ENCODE measurements at places on chromosomes 7 and 10.
A peak's percentile ranks its signal among the peaks of the same experiment; 100 is the strongest.

GRCh38 chr7:85102813-85103350 lies 84.0 kb downstream of the SEMA3D start:
- no peak for DNase-seq

- DNase-seq: peak; percentile 92
Measured at GRCh38 chr10:93465806-93466675, 16.1 kb downstream of the MYOF start.

- peak; percentile 26 for DNase-seq
Measured at GRCh38 chr7:127844707-127845331, 186.4 kb downstream of the LRRC4 start.

DNA sequence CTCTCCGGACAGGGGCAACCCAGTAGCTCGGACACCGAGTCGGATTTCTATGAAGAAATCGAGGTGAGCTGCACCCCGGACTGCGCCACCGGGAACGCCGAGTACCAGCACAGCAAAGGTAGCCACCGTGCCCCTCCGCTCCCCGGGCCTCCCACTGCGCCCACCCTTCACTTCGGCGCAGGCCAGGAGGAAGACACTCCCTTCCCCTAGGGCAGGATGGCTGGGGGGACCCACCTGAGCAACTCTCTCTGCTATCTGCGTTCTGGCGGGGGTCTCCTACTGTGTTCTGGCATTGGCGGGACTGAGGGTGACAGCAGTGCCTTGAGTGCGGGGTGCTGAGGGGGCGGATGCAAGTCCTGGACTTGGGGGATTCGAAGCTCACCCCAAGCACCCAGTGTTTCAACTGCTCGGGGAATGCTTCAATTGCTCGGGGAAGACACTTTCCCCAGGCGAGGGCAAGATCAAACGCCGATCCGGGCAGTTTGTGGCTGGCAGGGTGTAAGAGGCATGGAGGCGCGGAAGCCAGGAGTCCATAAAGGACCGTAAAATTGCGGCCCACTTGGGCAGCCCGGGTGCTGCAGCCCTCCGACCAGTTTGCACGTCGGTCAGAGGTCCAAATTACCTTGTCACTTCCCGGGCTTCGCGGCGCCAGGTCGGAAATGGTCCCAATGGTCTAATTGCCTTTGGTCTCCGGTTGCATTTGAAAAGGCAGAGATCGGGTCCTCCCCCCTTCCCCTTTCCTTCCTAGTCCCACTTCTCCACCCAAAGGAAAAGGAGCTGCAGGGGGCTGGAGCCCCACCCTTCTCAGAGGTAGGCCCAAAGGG lies 950 bp downstream of the EVX1 start:
- no peak for DNase-seq

DNA sequence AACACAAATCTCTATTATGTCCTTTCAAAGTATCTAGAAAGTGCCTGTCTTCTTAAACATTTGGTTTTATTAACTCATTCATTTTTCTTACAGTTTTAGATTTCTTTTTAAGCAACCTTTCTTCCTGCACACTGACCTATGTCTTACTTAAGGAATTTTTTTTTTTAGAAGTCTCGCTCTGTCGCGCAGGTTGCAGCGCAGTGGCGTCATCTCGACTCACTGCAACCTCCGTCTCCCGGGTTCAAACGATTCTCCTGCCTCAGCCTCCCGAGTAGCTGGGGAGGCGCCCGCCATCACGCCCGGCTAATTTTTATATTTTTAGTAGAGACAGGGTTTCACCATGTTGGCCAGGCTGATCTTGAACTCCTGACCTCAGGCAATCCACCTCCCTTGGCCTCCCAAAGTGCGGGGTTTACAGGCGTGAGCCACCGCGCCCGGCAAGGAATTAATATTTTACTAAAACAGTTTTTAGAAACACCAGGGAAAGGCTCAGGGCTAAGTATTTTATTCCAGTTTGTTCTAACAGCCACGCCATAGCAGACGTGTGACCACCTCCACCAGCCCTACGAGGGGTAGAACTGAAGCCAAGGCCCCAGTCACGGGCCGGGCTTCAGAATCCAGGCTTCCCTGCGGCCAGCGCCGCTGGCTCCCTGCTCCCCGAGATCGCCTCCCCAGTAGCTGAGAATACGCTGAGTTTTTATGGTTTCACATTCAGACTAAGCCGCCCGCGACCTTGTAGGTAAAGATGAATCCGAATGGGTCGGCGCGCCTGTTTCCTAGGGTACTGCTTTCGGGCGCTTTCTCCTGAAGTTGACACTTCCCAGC lies 941 bp upstream of the LUC7L2 start:
- no peak for DNase-seq

DNA sequence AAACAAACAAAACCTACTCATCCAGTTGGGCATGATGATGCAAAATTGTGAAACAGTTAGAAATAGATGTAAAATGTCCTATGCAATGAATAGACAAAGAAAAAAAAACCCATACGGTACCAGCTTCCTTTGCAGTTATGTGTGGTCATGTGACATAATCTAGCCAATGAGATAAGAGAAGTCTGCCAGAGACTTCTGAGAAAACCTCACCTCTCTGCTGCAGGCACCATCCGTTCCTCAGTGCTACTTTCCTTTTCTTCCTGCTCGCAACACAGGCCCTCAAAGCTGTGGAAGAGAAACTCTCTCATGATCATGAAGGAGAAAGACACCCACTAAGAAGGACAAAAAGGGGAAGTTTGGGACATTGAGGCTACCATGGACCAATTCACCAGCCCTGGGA lies 76.8 kb upstream of the CARD11 start:
- no peak for DNase-seq

DNA sequence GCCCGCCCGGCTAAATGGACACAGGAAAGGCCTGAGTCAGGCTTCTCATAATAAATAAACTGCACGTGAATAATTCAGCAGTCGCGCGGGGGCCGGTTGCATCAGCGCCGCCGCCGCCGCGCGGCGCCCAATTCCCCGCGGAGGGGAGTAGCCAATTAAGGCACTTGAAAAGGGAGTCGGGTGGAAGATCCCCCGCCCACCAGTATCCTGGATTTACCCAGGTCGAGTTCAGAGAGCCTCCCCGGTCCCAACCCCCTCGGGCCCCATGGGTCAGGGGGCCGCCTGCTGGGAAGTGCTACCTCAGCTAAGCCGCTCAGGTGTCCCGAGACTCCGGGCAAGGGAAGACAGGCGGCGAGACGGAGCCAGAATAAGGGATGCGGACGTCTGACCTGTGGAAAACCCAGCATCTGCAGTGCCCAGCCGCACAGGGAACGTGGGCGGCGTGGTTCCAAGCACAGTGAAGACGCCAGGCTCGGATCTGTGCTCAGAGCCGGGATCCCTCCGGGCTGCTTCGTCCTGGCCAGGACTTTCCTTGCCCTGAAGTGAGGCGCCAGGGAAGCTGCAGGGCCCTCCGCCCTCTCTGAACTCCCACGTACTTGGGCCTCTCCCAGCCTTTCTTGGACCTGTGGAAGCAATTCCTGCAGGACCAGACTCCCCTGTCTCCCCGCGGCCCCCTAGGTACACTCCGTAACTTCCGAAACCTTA lies 7.3 kb upstream of the LBX1 start:
- no peak for DNase-seq

- no peak for DNase-seq
Measured at GRCh38 chr7:142867398-142868187, 12.7 kb downstream of the EPHB6 start.

- no peak for DNase-seq
Measured at GRCh38 chr7:129615018-129615417, 3.5 kb downstream of the NRF1 start.

GRCh38 chr7:115749924-115750323 lies 280.6 kb downstream of the TFEC start:
- DNase-seq: no peak

GRCh38 chr7:155533827-155534690 lies 12.3 kb downstream of the CNPY1 start:
- DNase-seq: no peak

- peak; percentile 69 for DNase-seq
Measured at GRCh38 chr7:25250386-25250785, 22.1 kb upstream of the NPVF start.

DNA sequence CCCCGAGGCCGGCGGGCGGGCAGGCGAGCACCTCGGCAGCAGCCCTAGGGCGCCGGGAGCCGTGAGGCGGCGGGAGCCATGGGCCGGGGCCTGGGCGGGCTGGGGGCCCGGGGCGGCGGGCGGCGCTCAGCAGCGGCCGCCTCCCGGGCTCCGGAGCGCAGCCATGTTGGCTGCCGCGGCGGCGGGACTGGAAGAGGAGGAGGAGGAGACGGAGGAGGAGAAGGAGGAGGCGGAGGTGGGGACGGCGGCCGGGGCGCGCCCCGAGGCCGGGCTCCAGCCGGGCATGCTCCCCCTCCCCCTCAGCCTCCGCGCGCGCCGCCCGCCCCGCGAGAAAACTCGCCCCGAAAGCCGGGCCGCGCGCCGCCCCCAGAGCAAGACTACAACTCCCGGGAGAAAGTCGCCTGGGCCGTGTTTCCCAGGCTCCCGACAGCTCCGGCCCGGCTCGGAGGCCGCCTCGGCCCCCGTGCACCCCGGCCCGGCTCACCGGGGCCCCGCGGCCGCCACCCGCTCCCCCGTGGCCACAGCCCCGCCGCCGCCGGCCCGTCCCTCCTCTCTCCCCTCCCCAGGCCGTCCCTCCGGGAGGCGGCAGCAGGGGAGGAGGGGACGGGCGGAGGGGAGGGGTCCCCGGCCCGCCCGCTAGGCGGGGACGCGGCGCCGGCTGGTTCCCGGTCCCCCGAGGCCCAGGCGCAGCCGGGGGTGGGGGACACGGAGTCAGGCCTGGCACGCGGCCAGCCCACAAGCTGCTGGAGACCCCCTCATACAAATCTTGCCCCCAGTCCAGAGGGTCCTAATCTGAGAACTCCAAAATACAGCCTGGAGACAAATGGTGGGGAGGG lies at the start of gene DLG5:
Gene DLG5 (minus strand): TSS at position 190 of the 836 bp plus-strand sequence. CDS start 235 bp downstream, outside the sequence.
- DNase-seq: no peak

GRCh38 chr10:116737627-116738327 lies 4.6 kb downstream of the HSPA12A start:
- no peak for DNase-seq

- DNase-seq: peak; percentile 57
Measured at GRCh38 chr7:96084881-96085553, 236.9 kb downstream of the SLC25A13 start.

DNA sequence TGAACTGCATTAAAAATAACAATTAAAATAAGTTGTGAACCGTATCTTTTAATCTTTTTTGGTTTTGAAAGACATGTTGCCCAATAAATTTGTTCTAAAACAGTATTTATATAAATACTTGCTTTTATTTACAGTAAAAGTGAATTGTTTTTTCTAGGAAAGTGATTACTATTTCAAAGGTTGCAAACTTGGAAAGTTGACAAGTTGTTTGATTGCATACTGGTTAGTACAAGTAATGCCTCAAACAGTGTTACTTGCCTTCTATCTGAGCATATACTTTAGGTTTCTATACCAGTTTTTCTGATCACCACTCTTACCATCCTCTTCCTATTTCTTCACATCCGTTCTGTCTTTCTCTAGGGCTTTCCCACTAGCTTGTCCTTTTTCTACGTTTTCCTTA lies 212.6 kb downstream of the FOXP2 start:
- DNase-seq: no peak

GRCh38 chr10:19817231-19817933 lies 1.1 kb downstream of the PLXDC2 start:
- DNase-seq: no peak

DNA sequence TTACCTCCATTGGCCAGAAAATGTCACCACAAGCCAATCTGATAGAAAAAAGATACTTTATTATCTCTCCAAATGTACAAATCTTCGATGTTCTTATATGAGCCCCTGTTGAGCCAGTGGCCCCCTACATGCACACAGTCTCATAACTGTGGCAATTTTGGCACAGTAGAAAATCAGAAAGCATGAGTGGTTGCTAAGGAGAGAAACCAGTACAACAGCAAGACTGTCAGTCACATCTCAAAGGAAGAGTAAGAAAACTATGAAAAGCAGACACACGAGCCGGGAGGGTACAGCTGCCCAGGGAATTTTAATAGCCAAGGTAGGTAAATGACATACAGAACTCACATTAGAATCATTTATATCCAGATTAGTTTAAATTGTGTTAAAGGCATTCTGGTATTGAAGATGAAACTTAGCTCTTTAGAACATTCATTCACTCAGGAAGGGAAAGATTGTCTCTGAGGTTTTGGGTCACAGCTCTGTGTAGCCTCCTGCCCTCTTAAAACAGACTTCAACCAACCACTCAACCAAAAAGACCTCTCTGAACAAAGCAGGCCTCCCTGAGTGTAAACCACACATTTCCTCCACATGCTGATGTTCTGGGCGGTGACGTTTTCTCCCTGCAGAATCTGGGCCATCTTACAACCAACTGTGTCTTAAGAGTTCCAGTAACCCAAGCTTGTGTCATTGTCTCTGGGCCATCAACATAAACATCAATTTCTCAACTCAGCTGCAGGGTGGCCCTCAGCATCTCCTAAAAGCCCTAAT lies 80.8 kb upstream of the ADAM12 start:
- no peak for DNase-seq

DNA sequence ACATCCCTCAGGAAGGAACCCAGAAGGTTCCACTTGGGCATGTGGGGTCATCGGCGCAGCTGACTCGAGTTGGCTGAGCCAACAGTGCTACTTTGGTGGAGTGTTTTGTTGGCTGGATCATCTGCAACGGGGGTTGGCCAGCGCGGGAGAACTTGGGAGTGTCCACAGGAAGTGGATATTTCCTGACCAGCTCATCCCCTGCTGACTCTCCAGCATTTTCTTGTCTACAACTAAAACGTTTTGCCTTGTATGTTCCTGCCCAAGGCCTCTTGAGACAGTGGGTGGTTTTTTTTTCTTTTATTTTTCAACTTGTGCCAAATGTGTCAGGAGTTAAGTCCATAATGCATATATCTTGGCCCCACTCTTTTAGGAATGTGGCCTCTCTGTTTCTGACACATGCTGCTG lies 208.6 kb downstream of the ZNF365 start:
- no peak for DNase-seq

- no peak for DNase-seq
Measured at GRCh38 chr7:112853422-112853821, 63.2 kb upstream of the TMEM168 start.

DNA sequence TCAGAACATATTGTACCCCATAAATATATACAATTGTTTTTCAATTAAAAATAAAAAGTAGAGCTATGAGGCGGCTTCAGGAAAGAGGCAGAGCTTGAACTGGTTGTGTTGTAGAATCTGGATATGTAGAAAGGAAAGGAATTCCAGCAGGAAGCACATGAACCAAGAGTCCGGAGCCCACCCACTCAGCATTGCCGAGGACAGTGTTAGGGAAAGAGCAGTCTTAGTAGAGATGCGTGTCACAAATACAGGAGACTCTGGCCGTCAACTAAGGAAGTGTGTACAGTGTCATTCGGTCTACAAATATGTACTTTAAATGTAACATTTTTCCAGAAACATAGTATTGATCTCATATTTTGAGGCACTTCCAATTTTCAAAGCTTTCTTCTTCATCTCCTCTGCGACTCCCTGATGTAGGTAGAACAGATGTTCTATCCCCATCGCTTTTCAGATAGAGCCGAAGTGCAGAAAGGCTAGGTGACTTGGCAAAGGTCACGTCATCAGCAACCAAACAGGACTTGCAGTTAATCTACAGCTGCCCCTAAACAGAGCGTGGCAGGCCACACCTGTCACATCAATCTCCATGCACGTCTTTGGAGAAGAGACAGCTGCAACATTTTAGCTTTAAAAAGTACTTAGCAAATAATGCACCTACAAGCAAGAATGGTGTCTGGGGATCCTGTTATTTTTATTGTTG lies 25.3 kb upstream of the GJD4 start:
- no peak for DNase-seq

Measured in kidney epithelial cell (primary cell).